ENCODE measurements at places on chromosomes 1 and 21.

DNA sequence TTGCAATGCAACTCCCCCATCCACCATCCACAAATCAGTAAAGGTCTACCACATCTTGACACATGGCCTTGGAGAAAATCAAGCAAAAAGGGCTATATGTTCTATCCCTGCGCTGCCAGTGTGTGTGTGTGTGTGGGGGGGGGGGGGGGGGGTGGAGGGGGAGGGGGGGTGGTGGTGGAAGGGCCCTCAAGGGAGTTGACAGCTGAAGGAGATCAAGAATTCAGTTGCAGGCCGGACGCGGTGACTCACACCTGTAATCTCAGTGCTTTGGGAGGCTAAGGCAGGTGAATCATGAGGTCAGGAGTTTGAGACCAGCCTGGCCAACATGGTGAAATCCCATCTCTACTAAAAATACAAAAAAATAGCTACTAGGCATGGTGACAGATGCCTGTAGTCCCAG is 37.6 kb upstream of the CLIC4 start:
- no peak for DNase-seq

- no peak for DNase-seq
Observed at GRCh38 chr1:11470912-11471311, 8.0 kb upstream of the DISP3 start.

DNA sequence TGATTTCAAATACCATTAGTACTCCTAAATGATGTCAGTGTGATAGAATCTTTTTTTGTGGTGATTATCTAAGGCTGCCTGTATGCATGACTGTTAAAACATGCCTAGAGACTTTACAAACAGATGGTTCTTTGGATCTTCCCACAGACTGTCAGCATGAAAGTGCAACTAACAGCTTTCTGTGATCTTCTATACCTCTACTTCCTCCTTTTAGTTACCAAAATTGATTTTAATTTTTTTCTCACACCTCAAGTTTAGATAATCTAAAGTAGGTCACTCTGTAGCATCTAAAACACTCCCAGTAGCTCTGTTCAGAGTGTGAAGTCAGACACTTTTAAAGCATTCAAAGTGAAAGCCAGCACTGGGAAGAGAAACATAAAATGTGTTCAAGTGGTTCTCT is 534.5 kb downstream of the PTPRC start:
- DNase-seq, result peak; percentile 76

DNA sequence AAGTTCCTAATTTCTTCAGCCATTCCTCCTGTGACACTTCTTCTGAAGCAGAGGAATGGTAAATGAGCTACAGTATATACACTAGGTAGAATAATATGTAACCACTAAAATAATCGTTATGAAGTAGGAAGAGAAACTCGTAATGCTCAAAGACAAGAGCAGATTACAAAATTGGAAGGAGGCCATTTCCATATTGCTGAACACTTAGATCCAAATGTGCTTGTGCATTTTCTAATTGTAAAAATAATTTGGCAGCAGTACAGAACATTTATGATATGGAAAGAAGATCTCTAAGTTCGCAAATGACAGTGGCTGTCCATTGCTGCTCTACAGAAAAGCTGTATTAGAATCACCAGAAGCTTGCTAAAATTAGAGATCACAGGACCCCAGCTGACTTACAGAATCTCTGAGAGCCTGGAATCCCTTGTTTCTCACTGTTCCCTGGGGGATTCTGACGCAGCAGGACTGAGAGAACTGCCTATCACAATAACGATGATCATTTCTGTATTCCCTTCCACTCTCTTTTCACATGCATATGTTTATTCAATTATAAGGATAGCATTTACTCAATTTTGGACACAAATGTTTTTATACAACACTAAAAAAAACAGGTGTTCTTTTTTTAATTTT is 242.1 kb downstream of the OMA1 start:
- no peak for DNase-seq

- peak; percentile 54 for DNase-seq
Observed at GRCh38 chr1:21289700-21290545, at the start of gene ECE1. Gene ECE1 (minus strand): TSS chr1:21290463. CDS start chr1:21290414, 49 bp downstream.

DNA sequence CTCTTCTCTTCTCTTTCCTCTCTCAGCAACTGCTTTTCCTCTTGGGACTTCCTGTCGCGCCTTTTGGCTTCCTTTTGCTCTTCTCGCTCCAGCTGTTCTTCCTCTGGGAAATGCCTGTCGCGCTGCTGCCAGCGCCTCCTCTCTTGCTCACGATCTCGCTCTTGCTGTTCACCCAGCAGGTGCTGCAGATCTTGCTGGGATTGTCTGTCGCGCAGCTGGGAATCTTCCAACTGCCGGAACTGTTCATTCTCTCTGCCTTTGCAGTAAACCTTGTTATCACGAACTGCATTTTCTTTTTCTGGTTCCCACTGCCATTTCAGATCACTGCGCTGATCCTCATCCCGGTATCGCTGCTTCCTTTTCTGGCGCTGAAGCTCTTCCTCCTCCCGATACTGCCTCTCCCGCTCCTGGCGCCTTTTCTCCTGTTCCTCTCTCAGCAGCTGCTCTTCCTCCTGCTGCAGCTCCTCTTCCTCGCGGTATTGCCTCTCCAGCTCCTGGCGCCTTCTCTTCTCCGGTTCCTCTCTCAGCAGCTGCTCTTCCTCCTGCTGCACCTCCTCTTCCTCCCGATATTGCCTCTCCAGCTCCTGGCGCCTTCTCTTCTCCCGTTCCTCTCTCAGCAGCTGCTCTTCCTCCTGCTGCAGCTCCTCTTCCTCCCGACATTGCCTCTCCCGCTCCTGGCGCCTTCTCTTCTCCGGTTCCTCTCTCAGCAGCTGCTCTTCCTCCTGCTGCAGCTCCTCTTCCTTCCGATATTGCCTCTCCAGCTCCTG is 5.8 kb downstream of the TCHH start:
- DNase-seq, result no peak

- no peak for DNase-seq
Observed at GRCh38 chr1:160606611-160607010, 27.3 kb upstream of the CD84 start.

DNA sequence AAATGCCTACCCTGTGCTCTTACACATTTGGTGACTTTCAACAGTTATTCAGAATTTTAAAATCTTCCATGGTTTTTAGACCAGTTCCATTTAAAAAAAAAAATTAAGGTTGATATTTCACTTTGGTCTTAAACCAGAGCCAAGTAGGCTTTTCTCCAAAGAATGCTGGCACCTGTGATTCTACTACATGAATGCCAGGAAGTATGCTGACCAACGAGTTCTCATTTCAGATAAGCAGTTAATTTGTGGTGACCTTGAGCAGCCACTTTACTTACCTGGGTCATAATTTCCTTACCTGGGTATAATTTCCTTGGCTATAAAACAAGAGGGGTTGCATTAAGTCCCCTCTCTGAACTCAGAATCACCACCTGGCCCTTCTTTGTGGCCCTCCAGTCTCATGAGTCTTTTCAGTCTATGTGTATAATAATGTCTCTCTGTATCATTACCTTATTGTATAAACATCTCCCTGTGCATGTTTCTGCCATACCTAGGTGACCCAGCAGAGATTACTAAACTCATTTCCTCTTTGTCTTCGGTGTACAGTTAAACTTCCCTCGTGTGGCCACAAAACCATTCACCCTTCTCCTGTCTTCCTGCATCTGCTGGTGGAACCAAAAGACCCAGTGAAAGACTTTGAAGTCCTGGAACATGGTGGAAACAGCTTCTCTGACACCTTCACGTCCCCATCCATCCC is 139.1 kb upstream of the DPT start:
- no peak for DNase-seq

DNA sequence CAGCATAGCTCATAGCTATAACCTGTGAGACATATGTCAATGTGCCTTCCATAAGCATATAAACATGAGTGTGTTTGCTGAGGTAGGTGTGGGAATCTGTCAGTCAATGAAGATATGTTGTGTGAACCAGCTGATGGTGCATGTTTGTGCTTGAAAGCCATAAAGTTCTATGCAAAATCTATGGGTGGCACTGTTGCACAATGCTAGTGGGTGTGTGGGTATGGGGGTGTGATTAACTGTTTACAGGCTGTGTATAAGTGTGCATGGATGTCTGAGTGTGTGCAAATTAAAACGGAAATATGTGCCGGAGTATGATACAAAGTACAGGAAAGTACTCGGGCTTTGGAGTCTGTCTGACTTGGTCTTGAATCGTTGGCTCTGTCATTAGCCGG is 1.0 kb upstream of the ATP2B4 start:
- peak; percentile 86 for DNase-seq

DNA sequence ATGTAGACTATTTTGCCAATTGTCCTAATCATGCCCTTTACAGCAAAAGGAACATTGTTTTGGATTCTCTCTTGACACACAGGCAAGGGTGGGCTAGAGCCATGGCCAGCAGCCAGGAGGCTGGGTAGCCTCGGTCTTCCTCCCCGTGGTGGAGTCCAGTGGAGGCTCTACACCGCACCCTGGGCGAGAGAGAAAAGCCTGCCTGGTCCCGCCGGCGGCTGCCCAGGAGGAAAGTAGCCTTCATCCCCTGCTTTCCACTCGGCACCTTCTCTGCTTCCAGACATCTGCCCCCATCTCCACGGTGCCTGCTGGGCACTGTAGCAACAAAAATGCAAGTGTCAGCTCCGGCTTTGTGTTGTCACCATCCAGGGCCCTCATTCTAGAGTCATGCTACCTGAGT is 21.6 kb downstream of the PROK1 start:
- no peak for DNase-seq

GRCh38 chr1:147549526-147549925 is 8.2 kb downstream of the BCL9 start:
- peak; percentile 23 for DNase-seq

GRCh38 chr1:18316764-18317163 is 164.0 kb upstream of the KLHDC7A start:
- DNase-seq, result no peak

DNA sequence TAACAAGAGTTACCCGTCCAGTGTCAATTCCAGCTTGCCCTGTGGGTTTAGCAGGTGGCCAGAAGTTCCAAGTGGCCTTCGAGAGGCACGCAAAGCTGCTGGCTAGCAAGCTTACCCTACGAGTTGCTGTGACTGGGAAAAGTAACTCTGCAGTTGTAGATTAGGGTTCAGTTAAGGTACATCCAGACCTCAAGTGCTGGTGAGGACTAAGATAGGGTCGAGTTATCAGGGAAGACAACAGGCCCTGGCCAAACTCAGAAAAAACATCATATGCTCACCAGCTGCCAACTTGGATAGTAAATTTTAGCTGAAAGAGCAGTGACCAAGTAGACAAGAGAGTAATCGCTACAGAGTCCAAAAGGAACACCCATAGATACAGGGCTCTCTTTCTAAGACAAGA is 27.7 kb upstream of the LRRC7 start:
- DNase-seq, result no peak

DNA sequence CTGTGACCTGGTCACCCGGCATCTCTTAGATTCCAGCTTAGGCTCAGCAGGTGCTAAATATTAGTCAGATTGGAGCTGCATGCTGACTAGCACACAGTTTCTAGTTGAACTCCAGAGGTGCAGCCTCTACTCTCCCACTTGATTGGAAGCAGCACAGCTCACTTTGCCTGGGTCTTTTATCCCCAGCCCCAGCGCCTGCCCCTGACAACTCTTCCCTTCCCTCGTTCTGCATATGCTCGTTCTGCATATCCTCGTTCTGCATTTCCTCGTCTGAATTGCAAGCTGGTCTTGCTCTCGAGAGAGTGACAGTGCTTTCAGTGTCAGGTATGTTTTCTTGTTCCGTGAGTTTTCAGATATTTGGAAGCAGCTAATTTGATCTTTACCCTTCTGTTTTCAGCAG is 11.7 kb downstream of the COL18A1 start:
- DNase-seq, result no peak

DNA sequence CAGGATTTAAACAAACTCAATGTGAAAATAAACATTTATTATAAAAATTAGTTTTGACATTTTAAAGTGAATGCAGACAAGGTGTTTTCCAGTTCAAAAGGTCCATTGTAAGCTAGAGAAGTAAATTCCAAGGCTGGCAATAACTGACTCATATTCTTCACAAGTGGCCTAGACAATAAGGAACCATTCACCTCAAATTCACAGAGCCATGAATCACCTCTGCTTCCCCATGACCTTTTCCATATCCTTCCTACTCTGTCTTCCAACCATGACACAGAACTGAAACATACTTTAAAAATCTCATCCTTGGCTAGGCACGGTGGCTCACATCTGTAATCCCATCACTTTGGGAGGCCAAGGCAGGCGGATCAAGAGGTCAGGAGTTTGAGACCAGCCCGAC is 24.8 kb downstream of the F11R start:
- no peak for DNase-seq

DNA sequence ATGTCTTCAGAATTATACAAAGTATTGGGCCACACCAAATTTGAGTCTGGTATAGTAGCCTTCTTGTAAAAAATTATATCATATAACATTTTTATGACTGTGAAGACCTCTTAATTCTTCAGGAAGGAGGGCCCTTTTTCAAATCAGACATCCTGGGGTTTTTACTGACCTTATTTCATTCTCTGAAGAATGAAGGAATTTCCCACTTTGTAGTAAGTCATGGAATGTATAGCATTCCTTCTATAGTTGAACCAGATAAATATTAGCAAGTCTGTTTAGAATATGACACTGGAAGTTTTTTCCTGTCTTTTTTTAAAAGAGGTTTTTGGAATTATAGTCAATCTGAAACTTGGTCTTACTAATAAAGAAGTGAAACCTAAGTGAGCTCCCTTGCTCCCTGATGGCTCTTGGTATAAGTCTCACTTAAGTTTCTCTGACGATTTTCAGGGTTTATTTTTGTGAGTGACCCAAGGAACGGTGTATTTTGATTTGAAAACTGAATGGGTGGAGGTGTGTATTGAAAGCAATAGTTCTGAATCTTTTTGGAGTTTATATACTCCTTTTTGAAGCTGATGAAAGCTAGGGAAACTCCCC is 23.7 kb downstream of the SNX27 start:
- DNase-seq, result no peak

- no peak for DNase-seq
Observed at GRCh38 chr21:15768045-15768601, 38.3 kb downstream of the USP25 start.

- no peak for DNase-seq
Observed at GRCh38 chr1:94265011-94265422, 27.6 kb upstream of the ARHGAP29 start.

DNA sequence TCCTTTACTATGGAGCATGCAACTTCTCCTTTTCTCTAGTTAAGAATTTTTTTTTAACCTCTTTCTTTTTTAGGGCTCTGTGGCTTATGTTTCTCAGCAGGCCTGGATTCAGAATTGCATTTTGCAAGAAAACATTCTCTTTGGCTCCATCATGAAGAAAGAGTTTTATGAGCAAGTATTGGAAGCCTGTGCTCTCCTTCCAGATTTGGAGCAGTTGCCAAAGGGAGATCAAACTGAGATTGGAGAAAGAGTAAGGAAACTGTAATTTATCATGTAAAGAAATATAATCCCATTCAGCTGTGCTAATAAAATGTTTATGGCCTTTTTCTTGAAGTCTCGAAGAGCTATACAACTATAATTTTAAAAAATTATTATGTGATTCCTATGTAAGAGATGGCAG is 70.1 kb downstream of the HSPA13 start:
- no peak for DNase-seq

GRCh38 chr1:172398970-172399755 is 21.3 kb upstream of the C1orf105 start:
- DNase-seq, result peak; percentile 75

- peak; percentile 3 for DNase-seq
Observed at GRCh38 chr1:170967042-170967910, 31.9 kb downstream of the MROH9 start.

GRCh38 chr1:76090283-76091203 is 16.0 kb downstream of the ST6GALNAC3 start:
- no peak for DNase-seq

- DNase-seq, result peak; percentile 72
Observed at GRCh38 chr1:198935306-198935921, 296.6 kb downstream of the PTPRC start.
